Left renal pelvis (tissue), 4 donors: ENCODE measurements at places on chromosomes 7 and 10. TPM values are rescaled to one million over a fixed set of nuclear protein-coding genes. Genes with fewer than 3 reads are reported as not detected.

DNA sequence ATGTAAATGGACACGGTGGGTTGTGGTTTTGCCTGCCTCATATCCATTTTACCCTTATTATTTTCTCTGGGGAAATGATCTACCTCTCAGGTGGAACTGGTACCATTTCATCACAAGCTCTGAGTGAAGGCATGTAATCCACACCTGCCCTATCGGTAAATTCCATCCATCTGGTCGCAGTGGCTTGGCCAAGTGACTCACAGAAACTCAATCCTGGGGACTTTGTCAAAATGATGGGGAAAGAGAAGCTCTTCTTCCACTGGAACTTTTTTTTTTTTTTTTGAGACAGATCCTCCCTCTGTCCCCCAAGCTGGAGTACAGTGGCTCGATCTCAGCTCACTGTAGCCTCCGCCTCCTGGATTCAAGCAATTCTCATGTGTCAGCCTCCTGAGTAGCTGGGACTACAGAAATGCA, 48.2 kb upstream of the ANKRD1 start:
- DNase-seq, result no peak

Gene CD36
- polyA plus RNA-seq, result 30.9 TPM

- DNase-seq, result no peak
These were observed 80.4 kb downstream of the SEMA3A start for GRCh38 chr7:84113906-84114850.

DNA sequence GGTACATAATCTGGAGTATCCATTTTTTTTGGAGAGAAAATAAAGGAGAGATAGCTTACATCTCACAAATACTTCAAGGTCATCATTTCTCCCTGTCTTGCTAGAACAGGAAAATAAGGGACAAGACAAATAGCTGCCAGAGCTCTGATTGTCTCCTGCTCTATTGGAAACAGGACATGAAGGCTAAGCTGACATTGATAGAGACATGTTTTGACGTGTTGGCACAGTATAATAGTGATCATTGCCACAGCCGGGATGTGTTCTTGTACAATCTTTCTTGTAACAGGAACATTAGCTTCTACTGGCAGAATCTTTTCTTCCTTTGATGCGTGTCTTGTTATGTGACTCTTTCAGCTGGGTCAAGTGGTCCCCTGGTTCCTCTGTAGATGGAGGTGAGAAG, 279.3 kb upstream of the MTPN start:
- no peak for DNase-seq

GRCh38 chr7:88243345-88243909, 23.6 kb upstream of the SRI start:
- DNase-seq, result no peak

Gene ARHGAP22
- polyA plus RNA-seq, result 1.3 TPM

Gene SORBS1
- 31.6 TPM for polyA plus RNA-seq

Gene ECD
- polyA plus RNA-seq, result 34.9 TPM

- no peak for DNase-seq
These were observed 23.0 kb downstream of the IDE start for GRCh38 chr10:92550924-92551323.

- DNase-seq, result no peak
These were observed 18.9 kb upstream of the PRSS37 start for GRCh38 chr7:141860207-141860606.

GRCh38 chr7:102287111-102287980, 678 bp downstream of the SH2B2 start:
- no peak for DNase-seq

DNA sequence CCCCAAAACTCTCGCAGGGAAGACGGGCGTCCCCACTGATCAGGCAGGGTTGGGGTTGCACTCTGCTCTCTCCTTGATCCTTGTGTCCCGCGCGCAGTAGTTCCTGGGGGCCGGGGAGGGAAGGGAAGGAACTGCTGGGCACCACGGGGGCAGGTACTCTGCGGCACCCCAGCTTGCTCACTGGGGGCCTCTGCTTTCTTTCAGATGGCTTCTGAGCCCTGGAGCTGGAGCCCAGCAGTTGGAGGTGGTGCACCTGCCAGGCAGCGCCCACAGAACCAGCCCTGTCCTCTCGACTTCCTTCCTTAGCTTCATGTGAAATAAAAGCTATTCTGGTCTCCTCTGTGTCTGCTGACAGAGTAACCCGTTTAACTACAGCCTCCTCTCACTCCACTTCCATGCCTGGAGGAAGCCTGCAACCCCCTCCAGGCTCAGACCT, 12.2 kb downstream of the PLAC9 start:
- DNase-seq, result no peak

GRCh38 chr10:52221923-52222322, 92.2 kb upstream of the DKK1 start:
- no peak for DNase-seq

GRCh38 chr10:116324227-116324950, at the start of gene CCDC172:
TSS of gene CCDC172 (plus strand) at chr10:116324448. CDS start at chr10:116325012, 564 bp downstream.
- DNase-seq, result no peak

Gene SH3PXD2A
- 105 TPM for polyA plus RNA-seq

- no peak for DNase-seq
These were observed 100.2 kb upstream of the SAMD8 start for GRCh38 chr10:75011221-75011620.

Gene C10orf53
- not detected for polyA plus RNA-seq

Gene HBP1
- polyA plus RNA-seq, result 113 TPM

Gene CALN1
- 2.1 TPM for polyA plus RNA-seq

Gene PPP2R2D
- polyA plus RNA-seq, result 46.5 TPM
